ENCODE measurements at places on chromosomes 12 and 14.

DNA sequence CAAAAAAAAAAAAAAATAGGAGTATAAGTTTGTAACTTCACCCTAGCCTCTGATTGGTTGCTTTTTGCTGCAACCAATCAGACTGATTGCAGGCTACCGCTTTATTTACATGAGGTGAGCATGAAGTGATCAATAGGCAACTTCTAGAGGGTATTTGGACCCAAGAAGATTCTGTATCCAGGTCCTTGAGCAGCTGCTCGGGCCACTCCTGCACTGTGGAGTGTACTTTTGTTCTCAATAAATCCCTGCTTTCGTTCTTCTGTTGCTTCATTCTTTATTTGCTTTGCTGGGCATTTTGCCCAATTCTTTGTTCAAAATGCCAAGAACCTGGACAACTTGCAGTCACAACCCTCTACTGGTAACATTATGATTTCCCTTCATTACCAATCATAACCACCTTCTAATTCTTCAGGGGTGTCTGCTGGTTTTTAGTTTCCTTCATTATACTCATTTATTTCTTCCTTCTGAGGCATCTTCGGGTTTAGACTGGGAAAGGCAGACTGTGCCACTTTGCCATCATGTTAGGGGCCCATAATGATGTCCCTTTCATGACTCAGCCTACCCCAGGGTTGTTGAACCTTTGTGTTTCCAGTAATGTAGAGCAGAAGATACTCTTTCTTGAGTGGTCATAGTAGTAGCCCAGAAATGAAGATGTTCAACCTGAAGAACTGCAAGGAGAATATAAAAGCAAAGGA is 43.4 kb upstream of the LIMA1 start:
- no peak for DNase-seq

GRCh38 chr12:58963844-58964243 is 43.5 kb upstream of the LRIG3 start:
- no peak for DNase-seq

DNA sequence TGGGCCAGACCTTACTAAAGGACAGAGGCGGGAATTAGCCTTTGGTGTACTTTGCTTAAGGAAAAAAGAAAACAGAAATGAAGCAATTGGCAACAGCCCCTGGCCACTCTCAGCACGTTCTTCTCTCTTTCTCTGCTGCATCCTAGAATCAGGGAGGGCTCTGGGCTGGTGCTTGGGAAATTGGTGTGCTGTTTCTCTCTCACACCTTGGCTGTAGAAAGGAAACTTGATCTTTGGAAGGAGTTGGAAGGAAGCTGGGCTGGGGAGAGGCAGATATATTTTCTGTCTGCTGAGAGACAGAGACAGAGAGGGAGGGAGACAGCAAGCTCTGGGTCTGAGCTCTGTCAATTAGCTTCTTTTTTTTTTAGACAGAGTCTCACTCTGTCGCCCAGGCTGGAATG is 27.4 kb downstream of the NOS1 start:
- no peak for DNase-seq

DNA sequence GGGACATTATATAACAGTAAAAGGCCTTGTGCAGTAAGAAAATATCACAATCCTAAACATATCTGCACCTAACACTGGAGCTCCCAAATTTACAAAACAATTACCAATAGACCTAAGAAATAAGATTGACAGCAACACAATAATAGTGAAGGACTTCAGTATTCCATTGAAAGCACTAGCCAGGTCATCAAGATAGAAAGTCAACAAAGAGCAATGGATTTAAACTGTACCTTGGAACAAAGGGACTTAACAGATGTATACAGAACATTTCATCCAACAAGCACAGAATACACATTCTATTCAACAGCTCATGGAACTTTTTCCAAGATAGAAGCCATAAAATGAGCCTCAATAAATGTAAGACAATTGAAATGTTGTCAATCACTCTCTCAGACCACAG is 209.5 kb upstream of the ARHGAP5 start:
- DNase-seq: no peak

DNA sequence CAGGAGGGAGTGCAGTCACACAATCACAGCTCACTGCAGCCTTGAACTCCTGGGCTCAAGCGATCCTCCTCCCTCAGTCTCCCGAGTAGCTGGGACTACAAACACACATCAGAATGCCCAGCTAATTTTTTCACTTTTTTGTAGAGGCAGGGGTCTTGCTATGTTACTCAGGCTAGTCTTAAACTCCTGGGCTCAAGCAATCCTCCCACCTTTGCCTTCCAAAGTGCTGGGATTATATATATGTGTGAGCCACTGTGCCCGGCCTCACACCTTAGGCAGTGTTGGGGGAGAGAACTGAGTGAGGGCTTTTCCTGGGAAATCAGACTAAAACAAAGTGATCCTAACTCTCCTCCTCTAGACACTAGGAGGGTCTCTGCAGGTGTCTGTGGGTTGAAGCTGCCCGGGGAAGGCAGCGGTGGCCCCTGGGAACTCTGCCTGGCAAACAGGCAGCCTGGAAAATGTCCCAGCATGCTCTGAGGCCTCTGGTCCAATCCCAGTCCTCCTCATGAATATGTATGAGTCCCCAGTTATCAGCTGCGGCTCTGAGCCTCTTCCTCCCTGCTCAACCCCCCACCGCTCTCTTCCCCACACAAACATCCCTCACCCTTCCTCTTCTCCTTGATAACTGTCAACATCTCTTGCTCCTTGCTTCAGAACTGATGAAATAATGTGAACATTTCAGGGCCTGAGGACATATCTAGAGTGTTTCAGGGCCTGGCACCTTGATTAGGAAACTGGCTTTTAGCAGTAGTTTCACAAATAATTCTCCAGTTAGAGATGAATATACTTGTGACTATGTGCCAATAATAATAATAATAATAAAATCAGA is 7.9 kb upstream of the NAA25 start:
- peak; percentile 91 for DNase-seq

DNA sequence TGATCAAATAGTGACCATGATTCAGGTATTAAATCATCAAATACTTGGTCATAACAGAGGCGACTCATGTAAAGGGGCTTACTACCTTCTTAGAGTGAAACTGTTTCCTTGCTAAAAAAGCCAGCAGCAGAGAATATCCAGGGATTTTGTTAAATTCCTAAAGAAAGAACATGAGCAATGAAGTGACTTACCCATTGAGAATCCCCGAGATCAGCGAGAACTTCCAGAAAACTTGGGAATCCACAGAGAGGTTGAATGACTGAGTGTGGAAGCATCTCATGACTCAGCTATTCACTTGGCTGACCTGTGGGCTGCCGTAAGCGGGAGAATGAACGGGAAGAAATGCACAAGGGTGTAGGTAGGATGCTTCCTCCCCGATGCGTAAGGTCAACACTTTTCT is 85.3 kb upstream of the KCNA1 start:
- no peak for DNase-seq

DNA sequence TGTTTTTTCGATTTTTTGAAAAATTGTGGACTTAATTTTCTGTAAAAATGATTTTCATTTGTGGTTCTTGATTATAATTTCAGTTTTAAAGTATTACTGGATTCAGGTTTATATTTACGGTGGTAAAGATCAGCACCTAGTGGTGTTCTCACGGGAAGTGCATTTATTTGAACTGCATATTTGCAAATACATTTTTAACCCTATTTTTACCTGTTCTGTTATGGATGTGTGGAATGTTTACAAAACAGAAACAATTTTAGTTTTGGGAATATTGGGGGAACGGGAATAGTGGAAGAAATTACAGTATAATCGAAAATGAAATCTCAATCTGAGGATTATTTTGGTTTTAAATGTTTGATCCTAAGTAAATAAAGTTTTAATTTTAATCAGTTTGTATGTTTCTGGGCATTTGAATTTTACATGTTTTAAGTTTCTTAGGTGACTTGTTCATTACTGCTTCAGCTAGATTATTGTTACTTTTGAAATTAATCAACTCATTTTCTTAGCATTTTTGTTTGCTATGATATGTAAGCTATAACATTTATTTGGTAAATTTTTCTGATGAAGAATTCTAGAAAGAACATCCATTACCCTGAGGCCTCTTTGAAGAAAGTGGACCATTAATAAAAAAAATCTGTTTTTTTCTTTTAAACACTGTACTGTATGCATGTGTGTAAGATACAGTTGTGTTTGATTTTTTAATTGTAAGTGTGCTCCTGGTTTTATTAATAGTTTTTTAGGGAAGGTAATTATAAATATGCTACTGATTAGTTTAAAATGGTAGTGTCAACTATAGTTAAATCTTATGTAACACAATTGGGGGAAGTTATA is 942 bp downstream of the ATF7IP start:
- no peak for DNase-seq

GRCh38 chr14:55500219-55500701 is 59.8 kb upstream of the TBPL2 start:
- no peak for DNase-seq
